Uterus (tissue), 4 donors: ENCODE measurements at places on chromosomes 11 and 22. TPM values are rescaled to one million over a fixed set of nuclear protein-coding genes. Genes with fewer than 3 reads are reported as not detected.

DNA sequence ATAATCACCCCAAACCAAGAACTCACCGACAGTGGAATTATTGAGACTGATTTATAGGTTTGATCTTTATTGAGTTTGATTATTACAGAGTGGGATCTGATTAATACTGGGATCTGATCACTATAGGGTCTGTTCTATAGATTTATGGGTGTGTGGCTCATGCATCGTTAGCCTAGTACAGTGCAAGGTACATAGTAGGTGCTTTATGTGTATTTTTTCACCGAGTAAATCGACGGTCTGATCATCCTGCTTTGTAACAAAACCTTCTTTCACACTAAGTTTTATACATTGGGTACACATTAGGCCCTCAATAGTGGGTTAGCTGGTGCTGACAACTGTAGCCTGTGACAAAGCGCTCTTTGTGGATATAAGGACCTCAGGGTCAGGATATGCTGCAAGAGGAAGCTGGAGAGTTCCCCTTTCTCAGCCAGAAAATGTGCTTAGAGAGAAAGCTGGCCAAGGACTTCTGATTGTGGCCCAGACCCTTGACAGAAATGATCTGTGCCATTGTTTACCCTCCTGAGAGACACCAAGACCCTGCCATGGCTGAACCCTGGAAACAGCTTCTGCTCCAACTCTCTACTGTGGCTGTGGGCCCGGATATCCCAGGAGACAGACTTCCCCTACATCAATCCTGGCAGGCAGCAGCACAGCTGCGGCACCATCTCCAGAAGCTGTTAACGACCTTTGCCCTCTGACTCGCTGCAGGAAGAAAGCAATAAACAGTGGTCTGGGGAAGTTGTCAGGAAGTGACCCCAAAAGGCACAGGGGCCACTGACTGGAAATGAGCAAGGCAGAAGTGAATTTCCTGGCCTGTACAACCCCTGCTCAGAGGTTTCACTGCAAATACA lies 16.1 kb upstream of the TPP1 start:
- peak; percentile 65 for DNase-seq
- no peaks in the 10 kb centered on the region for H3K27me3 ChIP-seq
- no peak overlapping the region for H3K4me3 ChIP-seq
- no peaks in the 10 kb centered on the region for H3K36me3 ChIP-seq
- peak overlapping the region; percentile 65 for H3K27ac ChIP-seq

Gene INSC
- total RNA-seq = 0.24 TPM

- H3K4me1 ChIP-seq = no peaks in the 10 kb centered on the region
- peak overlapping the region; percentile 84 for H3K27ac ChIP-seq
- H3K4me3 ChIP-seq = peak overlapping the region; percentile 59
- no peaks in the 10 kb centered on the region for H3K27me3 ChIP-seq
Observed at GRCh38 chr11:117328375-117329010, 839 bp downstream of the CEP164 start.

DNA sequence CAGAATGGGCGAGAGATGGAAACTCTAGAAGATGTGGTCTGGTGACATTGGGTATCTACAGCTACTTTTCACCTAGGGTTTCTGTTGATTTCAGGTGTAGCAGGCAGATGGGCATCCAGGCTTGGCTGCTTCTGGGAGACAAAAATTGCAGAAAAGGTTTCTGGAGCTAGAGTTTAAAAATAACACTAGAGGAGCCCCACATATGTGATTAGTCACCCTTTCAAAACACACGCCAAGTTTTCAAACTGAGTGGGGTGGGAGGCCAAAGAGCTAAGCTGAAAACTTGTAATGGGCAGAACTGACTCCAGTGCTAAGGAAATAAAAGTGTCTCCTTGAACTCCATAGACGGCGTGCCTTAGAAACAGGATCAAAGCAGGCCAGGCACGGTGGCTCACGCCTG lies 80.8 kb downstream of the GRK3 start:
- no peak overlapping the region for H3K4me3 ChIP-seq
- no peak overlapping the region for H3K27ac ChIP-seq
- no peaks in the 10 kb centered on the region for H3K36me3 ChIP-seq
- H3K4me1 ChIP-seq = no peaks in the 10 kb centered on the region
- no peaks in the 10 kb centered on the region for H3K27me3 ChIP-seq

GRCh38 chr11:128086794-128087193 lies 500.6 kb downstream of the ETS1 start:
- no peaks in the 10 kb centered on the region for H3K36me3 ChIP-seq
- no peaks in the 10 kb centered on the region for H3K27me3 ChIP-seq
- DNase-seq = no peak
- no peaks in the 10 kb centered on the region for H3K4me1 ChIP-seq
- H3K4me3 ChIP-seq = no peak overlapping the region
- H3K27ac ChIP-seq = no peak overlapping the region

DNA sequence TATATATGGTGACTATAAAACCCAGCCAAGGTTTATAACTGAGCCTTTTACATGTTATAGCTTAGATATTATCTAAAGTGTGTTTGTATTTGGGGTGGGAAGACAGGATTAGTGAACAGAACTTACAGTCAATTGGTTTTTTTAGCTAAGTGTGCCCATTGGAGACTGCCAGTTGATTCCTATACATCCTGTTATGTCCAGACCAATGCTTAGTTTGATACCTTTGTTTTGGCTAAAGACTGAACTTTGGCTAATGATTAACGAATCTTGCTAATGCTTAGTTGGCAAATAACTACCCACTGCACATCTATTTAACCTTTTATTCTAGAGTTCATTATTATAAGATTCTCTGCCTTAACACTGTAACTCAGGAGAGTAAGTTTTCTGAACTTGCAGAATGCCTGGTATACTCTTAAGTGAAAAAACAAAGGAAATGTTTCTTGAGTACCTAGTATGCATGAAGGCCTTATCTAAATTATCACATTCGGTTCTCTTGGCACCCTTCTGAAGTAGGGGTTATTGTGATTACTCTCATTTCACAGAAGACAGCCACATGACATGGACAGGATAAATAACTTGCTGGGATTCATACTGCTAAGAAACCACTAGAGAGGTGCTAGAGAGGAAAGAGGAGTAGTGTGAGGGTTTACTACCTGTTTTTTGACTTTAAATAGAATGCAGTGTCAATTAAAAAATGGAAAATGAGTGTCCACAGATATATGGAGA lies 54.0 kb downstream of the KREMEN1 start:
- DNase-seq = no peak
- H3K27me3 ChIP-seq = no peaks in the 10 kb centered on the region
- no peak overlapping the region for H3K27ac ChIP-seq
- H3K36me3 ChIP-seq = no peaks in the 10 kb centered on the region
- no peaks in the 10 kb centered on the region for H3K4me1 ChIP-seq

DNA sequence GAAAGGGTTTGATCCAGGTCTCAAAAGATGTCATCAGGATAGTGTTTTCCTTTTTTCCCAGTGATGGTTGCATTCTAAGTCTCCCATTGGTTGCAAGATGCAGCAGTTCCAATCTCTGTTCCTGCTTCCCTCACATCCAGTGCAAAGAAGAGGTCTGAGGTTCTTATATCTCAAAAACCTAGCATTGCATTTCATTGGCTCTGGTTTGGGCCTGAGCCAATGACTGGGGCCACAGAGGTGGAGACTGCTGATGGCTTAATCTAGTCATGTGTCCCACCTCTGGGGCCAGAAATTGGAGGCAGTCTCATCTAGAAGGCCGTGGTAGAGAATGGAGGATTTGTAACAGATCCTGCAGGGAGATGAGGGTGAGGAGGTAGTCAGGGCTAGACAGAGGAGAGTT lies 13.2 kb upstream of the MICAL2 start:
- no peak overlapping the region for H3K4me3 ChIP-seq
- no peak for DNase-seq
- no peaks in the 10 kb centered on the region for H3K27me3 ChIP-seq
- no peaks in the 10 kb centered on the region for H3K4me1 ChIP-seq
- no peaks in the 10 kb centered on the region for H3K36me3 ChIP-seq
- H3K27ac ChIP-seq = no peak overlapping the region

DNA sequence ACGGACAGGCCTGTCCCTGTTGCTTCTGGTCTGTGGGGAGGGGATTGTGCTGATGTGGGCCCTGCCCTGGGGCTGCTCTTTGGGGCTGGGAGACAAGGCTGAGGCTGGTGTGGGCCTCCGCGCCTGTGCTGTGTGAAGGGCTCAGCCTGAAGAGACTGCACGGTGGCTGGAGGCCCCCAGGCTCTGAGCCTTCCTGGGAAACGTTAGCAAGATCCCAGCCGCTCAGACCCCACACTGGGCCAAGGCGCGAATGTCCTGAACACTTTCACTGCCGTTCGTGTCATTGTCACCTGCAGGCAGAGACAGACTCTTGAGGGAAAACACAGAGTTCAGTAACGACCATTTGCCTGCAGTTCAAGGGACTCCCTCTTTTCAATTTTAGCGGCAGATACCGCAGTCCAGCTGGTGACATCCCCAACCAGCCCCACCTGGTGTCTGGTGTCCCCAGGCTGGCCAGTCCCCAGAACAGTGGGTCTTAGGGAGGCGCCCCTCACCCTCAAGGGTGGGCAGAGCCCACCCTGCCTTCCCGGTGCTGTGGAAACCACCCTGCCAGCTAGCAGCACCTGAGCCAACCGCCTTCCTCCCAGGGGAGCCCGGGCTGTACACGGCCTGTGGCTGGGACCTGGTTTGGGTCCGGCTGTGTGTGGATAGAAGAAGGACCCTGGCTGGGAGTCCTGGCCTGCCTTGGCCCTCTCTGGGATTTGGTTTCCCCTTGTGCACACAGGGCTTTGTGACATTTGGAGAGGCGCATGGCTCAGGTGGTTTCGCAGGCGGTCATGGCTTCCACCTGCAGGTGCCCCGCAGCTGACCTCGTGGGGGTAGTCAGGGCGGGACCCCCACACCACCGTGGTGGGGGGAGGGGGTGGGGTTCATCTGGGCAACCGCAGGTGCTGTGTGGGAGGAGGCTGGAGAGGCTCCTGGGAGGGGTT lies 5.7 kb downstream of the PANX2 start:
- DNase-seq = no peak
- H3K27ac ChIP-seq = no peak overlapping the region
- peaks cover 2% of the 10 kb centered on the region for H3K27me3 ChIP-seq
- no peaks in the 10 kb centered on the region for H3K4me1 ChIP-seq
- H3K4me3 ChIP-seq = no peak overlapping the region

- no peak overlapping the region for H3K27ac ChIP-seq
- peaks cover 7% of the 10 kb centered on the region for H3K4me1 ChIP-seq
- no peaks in the 10 kb centered on the region for H3K27me3 ChIP-seq
Observed at GRCh38 chr11:128573638-128574037, 13.7 kb downstream of the ETS1 start.

- no peak overlapping the region for H3K27ac ChIP-seq
- H3K36me3 ChIP-seq = no peaks in the 10 kb centered on the region
- H3K27me3 ChIP-seq = no peaks in the 10 kb centered on the region
- H3K4me1 ChIP-seq = no peaks in the 10 kb centered on the region
- H3K4me3 ChIP-seq = no peak overlapping the region
Observed at GRCh38 chr11:37504921-37505320, 906.9 kb upstream of the RAG2 start.

DNA sequence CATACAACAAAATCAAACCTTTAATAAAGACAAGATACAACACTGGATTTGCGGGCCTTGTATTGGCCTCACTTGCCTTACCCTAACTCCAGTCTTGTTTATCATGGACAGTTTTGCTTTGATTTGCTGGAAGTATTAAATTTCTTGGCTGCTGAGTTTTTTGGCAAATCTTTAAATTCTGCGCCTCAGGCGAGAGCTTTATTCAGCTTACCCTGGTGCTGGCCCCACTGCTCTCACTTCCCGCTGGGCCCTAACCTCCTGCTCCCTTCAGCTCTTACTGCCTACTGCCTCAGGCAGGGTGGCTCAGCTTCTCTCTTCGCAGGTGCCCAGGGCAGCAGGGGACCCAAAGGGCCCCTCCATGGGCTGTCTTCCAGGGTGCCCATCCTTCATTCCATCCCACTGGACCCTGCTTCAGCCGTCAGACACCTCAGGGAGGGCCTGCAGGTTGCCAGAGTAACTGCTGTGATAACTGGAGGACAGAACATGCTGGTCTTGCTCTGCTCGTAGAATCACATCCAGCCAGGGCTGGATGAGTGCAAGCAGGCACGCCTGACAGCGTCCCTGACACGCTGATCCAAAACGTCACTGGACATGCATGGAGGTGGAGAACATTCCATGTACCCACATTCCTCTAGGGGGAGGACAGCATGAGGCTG lies 45.7 kb upstream of the TUB start:
- H3K36me3 ChIP-seq = no peaks in the 10 kb centered on the region
- no peaks in the 10 kb centered on the region for H3K4me1 ChIP-seq
- H3K4me3 ChIP-seq = no peak overlapping the region
- no peaks in the 10 kb centered on the region for H3K27me3 ChIP-seq
- H3K27ac ChIP-seq = peak overlapping the region; percentile 74
